ENCODE measurements at places on chromosomes 6 and 20.

DNA sequence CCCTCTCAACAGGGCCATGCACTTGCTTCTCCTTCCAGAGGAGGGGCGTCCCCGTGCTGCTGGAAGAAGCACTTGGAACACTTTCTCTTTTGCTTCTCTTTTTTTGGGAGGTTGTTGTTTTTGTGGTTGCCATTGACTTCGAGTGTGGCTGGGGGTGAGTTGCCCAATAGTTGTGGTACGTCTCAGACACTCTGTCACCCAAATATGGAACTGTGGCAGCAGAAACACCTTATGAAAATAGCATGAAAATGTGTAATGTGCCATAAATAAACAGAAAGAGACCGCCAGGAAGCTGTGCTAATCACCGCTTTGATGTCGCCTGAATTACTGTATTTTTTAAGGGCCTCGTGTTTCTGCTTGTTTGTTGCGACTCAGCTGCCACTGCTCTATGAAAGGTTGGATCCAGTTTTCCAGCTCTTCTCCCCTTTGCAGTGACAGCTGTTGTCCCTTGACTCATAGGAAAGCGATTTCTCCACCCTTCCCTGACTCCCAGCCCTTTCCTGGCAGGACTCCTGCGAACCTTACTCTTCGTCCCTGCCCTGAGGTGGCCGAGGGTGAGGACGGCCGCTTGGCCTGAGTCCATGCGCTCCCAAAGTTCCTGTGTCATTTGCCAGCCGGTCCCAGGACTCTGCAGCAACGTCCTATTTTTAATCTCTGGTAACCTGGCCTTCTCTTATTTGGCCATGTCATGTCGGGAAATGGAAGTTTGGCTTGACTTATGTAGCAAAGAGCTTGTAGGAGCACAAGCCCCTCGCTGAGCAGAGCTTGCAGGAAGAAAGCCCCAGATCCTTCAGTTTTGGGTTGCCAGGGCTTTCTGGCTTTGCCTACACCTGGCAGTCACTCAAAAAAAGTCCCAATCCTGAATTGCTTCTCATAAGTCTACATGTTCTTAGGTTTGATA is 694.6 kb downstream of the QKI start:
- DNase-seq, result no peak

GRCh38 chr6:27770724-27771123 is 141.5 kb downstream of the OR2B2 start:
- no peak for DNase-seq

GRCh38 chr6:32814145-32814544 is 2.7 kb downstream of the HLA-DOB start:
- DNase-seq, result no peak

DNA sequence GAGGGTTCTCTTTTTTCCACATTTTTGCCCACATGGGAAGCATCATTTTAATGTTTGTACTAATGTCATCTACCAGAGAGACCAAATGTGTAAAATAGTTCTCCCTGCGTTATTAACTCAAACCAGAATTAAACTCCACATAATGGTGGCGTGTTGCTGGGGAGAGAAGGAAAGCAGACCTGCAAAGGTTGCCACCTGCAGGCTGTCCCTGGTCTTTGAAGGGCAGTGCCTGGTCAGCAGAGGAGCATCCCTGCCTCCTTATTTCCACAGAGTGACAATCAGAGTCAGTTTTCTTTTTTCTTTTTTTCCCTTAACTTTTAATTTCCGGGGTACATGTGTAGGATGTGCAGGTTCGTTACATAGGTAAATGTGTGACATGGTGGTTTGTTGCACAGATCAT is 214.5 kb downstream of the TBX18 start:
- DNase-seq, result no peak

DNA sequence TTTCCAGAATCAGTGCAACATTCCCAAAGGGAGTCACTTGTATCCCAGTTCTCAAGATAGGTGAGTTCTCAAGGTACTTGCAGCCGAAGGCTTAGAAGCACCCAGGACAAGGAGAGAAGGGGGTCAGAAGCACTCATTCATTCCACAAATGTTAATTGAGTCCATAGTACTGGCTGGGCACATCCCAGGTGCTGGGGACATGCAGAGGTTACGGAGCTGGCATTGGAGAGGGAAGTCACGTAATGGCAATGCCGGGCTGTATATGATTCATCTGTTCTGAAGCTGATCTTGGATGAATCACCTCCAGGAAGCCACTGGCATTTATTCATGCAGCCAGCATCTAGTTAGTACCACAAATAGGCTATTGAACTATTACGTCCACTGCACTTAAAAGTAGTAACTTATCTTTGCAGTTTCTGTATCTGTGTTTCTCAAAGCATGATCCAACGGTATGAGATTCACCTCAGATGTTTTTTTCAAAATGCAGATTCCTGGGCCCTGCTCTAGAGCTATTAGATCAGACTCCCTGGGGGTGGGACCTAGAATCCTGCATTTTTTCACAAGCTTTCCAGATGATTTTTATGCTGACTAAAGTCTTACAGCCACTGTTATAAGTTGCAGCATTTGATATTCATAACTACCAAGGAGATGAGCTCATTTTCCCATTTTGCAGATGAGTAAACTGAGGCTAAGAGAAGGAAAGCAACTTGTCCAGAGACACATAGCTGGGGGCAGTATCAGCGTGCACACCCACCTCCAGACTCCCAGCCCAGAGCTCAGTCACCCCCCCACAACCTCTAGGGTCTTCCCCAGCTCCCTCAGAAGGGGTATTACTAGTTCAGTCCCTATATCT is 44.1 kb upstream of the ID1 start:
- DNase-seq, result no peak

Measured in germinal center (tissue), 1 donor.